Caki2 (cell line): ENCODE measurements at places on chromosomes 11 and 22.
A peak's percentile ranks its signal among the peaks of the same experiment; 100 is the strongest.

DNA sequence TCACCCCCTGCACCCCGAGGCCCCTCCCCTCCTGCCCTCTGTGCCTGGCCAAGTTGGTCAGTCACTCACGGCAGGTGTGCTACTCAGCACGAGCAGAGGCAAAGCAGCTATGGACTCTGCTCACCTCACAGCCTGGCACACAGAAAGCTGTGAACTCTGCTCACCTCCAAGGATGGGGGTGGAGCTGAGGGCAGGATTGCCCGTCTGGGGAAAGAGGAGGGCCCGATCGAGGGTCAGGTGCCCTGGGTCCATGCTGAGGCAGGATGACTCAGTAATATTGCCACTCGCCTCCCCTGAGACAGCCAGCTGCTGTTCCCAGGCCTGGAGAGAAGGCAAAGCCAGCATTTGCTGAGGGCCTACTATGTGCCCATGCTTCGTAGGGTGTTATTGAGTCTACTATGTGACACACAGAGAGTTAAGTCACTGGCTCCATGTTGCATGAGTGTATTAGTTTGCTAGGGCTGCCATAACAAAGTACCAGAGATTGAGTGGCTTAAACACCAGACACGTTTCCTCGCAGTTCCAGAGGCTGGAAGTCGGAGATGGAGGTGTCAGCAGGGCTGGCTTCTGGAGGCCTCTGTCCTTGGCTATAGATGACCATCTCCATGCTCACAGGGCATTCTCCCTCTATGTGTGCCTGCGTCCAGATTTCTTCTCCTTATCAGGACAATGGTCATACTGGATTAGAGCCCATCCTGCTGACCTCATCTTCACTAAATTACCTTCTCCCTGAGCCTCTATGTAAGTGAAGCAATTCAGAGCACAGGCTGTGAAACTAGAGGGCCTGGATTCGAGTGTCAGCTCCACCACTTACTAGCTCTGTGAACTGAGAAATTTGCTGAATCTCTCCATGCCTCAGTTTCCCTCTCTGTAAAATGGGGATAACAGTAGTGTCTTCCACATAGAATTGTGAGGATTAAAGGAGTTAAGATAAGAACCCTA, 13.2 kb upstream of the TSKU start:
- DNase-seq, result peak; percentile 94

DNA sequence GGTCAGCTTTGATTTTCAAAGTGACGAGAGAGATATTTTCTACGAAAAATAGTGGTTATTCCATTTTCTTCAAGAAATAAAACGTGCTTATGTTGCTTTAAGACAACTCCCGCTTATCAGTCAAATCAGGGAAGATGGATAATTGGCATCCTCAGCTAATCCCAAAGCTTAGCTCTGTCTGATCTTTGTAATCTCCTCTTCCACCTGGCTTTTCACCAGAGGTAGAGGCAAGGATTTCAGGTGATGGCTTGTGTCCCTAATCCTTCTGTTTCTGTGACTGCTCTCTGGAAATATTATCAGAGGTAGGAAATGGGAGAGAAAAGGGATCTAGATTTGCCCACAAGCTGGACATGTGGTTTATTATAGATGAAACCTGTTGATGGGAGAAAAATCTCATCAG, 78.9 kb downstream of the DBX1 start:
- no peak for DNase-seq

GRCh38 chr11:118921121-118921928, 4.4 kb downstream of the BCL9L start:
- DNase-seq, result peak; percentile 74

- no peak for DNase-seq
Observed at GRCh38 chr11:35523331-35523768, 2.1 kb downstream of the PAMR1 start.

GRCh38 chr11:68859123-68859522, 17.4 kb upstream of the CPT1A start:
- DNase-seq, result no peak

DNA sequence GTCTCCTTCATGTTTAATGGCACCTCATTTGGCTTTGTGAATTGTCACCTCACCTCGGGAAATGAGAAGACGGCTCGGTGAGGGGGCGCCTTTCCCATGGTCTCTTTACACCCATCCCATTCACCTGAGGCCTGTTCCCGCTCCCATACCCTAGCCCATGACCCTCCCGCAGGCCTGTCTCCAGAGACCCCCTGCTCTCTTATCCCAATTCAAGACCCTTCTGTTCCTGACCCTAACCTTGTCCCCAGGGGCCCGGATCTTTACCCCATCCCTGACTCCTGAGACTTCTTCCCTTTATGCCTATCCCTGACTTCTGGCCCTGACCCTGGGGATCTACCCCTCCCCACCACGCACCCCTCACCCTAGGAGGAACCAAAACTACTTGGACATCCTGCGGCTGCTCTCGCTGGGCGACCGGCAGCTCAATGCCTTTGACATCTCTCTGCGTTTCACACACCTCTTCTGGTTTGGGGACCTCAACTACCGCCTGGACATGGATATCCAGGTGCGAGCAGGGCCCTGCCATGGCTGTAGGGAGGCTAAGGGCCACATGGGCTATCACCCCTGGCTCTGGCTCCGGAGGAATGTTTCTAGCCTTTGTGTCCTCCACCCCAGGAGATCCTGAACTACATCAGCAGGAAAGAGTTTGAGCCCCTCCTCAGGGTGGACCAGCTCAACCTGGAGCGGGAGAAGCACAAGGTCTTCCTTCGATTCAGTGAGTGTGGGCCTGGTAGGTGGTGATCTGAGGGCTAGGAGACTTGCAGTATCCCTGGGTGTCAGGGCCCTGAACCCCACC, 7.9 kb downstream of the INPPL1 start:
- DNase-seq, result no peak
